ENCODE measurements at places on chromosomes 13 and 19. TPM values are rescaled to one million over a fixed set of nuclear protein-coding genes. Genes with fewer than 3 reads are reported as not detected.

ZNF726 gene
- total RNA-seq, result 0.59 TPM

ZIC5 gene
- 2.9 TPM for total RNA-seq

PGLYRP2 gene
- total RNA-seq, result not detected

IGFL4 gene
- 0.37 TPM for total RNA-seq

NALCN gene
- total RNA-seq, result 5.0 TPM

EFNA2 gene
- 1.8 TPM for total RNA-seq

SULT2A1 gene
- not detected for total RNA-seq

KIR3DL2 gene
- not detected for total RNA-seq

MCEMP1 gene
- total RNA-seq, result not detected

CEACAM19 gene
- 9.3 TPM for total RNA-seq

MIA gene
- total RNA-seq, result not detected

SOX1 gene
- not detected for total RNA-seq

PDE4C gene
- not detected for total RNA-seq

Data from A549 treated with CpdA at 1 μM for 4 hours (cell line).